ENCODE measurements at places on chromosomes 12 and 14.

GRCh38 chr12:108123402-108123801, 5.7 kb upstream of the WSCD2 start:
- no peak for DNase-seq

DNA sequence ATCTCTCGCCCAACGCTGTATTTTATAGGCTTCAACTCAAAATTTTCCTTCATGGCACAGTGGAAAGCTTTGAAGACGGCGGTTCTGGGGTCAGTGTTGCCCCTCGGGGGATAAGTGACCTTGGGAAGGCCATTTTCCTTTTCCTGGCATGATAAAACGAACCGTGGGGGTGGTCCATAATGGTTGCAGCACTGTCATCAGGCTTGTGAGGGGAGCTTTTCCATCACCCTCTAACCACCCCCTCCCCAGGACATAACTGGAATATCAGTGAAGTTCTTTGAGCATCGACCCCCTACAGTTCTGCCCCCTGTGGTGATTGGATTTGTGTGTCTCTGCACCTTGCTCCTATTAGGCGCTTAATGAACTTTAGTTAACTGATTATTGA, 16.0 kb downstream of the FOS start:
- DNase-seq: no peak

- DNase-seq: no peak
These were observed 147.4 kb upstream of the NUDT4 start for GRCh38 chr12:93230326-93230720.

DNA sequence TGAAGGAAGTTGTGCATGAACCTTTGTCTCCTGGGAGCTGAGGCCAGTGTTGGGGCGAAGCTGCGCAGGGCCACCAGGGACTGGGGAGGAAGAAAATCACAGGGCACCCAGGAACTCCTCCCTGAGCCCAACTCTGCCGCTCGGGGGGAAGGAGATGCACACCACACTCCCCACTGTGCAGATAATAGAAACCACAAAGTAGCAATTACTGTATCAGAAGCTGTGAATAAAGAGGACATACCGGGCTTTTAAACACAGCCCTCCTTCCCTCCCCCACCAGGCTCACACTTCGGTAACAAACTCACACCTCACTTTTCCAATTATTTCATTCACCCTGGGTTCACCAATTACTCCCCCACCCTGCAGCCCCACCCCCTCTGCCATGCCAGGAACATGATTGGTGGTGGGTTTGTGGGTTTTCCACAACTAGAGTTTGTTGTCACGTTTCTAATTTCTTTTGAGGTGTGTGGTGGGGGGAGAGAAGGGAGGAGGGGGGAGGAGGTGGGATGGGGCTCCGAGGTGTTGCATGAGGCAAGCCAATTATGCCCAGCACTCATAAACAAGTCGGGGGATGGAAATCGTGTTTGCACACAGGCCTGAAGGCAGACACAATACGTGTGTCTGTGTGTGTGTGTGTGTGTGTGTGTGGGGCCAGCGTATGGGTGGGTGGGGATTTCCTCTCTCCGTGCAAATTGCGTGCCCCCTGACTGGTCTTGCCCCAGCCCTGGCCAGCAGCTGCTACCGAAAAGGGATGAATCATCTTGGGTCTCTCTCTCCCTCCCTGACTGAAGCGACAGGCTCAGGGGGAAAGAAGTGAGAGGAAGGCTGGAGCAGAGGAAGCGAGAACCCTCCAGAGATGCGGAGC, 103.3 kb downstream of the RBM19 start:
- DNase-seq: no peak

DNA sequence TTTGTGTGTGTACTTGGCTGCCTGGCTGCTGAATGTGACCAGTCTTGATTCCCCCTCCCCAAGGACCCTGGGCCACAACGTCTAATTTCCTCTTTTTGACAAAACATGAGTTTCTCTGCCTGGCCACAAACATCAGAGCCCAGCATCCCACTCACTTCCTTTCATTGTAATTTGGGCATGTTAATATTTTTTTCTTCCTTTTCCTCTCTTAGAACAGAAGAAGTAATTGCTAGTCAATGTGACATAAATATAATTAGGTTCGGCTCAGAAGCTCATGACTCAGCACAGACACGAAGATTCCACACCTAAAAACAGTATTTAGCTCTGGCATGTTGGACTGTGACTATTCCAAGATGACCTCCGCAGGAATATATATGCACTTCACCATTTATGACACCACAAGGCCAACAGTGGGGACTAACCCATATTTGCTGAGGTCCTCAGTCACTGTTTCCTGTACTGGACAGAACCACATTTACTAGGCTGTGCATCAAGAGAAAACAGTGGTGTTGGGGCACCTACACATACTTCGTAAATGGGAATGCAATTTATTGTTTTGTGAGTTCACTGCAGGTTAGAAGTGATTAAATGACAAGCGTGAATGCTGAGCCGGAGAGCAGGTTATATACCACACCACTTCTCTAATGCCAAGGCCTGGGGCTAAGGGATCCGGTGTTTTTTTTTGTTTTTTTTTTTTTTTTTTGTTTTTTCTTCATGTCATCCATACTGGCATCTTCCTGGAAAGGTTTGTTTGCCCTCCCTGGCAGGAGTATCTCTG, 4.2 kb downstream of the GSG1 start:
- DNase-seq: no peak

Data from activated naive CD4-positive, alpha-beta T cell treated with anti-CD3 and anti-CD28 coated beads, Interleukin-2, amount 50 U/mL, for 16 hours (primary cell).